Transverse colon (tissue), 4 donors: ENCODE measurements at places on chromosomes 7 and 10. TPM values are rescaled to one million over a fixed set of nuclear protein-coding genes. Genes with fewer than 3 reads are reported as not detected.

VWC2 gene
- total RNA-seq = not detected

PLAU gene
- total RNA-seq = 8.0 TPM

DNA sequence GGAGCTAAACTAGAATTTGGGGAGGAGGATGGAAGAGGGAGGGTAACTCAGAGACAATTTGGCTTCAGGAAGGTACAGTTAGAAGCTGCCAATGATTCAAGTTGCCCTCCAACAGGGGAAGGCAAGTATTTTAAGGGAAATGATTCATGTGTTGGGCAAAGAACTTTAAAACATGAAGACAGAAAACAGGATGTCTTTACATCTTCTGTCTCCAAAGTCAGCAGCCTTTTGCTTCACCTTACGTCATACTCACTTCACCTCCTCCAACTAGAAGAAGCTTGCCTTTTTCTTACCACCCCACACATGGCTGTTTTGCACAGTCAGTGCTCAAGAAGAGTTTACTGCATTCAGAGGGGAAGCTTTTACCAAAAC is 36.1 kb downstream of the PPP1R3C start:
- no peak overlapping the region for H3K4me3 ChIP-seq
- H3K4me1 ChIP-seq = peaks cover 40% of the 10 kb centered on the region
- H3K36me3 ChIP-seq = no peaks in the 10 kb centered on the region
- DNase-seq = no peak
- peak overlapping the region; percentile 64 for H3K27ac ChIP-seq
- H3K27me3 ChIP-seq = peaks cover 22% of the 10 kb centered on the region

DNA sequence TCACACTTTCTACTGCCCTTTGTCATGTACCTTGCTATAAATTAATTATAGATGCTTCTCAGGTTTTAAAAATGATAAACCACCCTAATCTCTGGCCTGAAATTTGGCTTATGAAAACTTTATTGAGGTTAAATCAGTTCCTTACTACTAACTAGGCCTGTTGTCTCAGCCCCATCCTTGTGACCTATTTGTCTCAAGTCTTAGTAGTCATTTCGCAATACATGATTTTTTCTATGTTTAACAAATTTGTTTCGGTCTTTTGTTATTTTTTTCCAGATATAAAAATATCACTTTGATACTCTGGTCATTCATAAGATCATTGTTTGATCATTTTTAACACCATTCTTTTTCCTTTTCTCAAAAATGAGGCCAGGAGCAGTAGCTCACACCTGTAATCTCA is 411.6 kb downstream of the GFRA1 start:
- no peak overlapping the region for H3K4me3 ChIP-seq
- H3K4me1 ChIP-seq = no peaks in the 10 kb centered on the region
- H3K27me3 ChIP-seq = no peaks in the 10 kb centered on the region

GRCh38 chr10:57952741-57953140 is 315.0 kb downstream of the IPMK start:
- H3K27me3 ChIP-seq = no peaks in the 10 kb centered on the region
- no peak overlapping the region for H3K27ac ChIP-seq
- no peak overlapping the region for H3K4me3 ChIP-seq
- no peaks in the 10 kb centered on the region for H3K4me1 ChIP-seq

GRCh38 chr10:71873582-71874211 is 22.6 kb upstream of the PSAP start:
- H3K27ac ChIP-seq = no peak overlapping the region
- no peaks in the 10 kb centered on the region for H3K27me3 ChIP-seq
- H3K36me3 ChIP-seq = no peaks in the 10 kb centered on the region
- peaks cover 5% of the 10 kb centered on the region for H3K4me1 ChIP-seq
- no peak overlapping the region for H3K4me3 ChIP-seq
